Activated T-cell treated with anti-CD3 and anti-CD28 coated beads, Interleukin-2, amount 50 U/mL, for 72 hours (primary cell): ENCODE measurements at places on chromosomes 11 and 22. TPM values are rescaled to one million over a fixed set of nuclear protein-coding genes. Genes with fewer than 3 reads are reported as not detected.
A peak's percentile ranks its signal among the peaks of the same experiment; 100 is the strongest.

DNA sequence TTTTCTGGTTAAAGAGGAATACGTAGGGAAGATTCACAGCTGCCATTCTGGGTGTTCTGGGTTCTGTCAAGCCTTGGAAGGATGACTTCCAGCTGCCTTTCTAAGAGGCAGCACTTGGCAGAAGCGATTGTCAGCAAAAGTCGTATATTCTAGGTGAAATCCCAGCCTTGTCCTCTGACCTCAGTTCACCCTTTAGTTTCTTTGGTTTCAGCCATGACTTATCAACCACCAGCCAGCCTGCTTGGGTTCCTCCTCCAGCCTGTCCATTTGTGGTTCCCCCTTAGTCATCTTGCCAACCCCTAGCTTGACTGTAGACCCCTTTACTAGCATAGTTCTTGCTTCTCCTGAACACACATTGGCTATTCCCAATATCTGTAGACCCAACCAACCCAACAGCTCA is 102.3 kb upstream of the CD44 start:
- H3K4me3 ChIP-seq = peak overlapping the region; percentile 38
- peaks cover 6% of the 10 kb centered on the region for H3K36me3 ChIP-seq
- peaks cover 17% of the 10 kb centered on the region for H3K27me3 ChIP-seq

Gene BACE1
- 1.1 TPM for total RNA-seq

GRCh38 chr11:87173185-87174039 is 135.7 kb downstream of the TMEM135 start:
- H3K4me1 ChIP-seq = no peaks in the 10 kb centered on the region
- no peaks in the 10 kb centered on the region for H3K27me3 ChIP-seq
- peaks cover 17% of the 10 kb centered on the region for H3K36me3 ChIP-seq
- no peak overlapping the region for H3K27ac ChIP-seq
- H3K4me3 ChIP-seq = no peak overlapping the region
- DNase-seq = no peak

GRCh38 chr11:28621753-28622152 is 513.6 kb downstream of the METTL15 start:
- no peak overlapping the region for H3K4me3 ChIP-seq
- H3K4me1 ChIP-seq = no peaks in the 10 kb centered on the region
- no peak for DNase-seq
- H3K27ac ChIP-seq = no peak overlapping the region
- no peaks in the 10 kb centered on the region for H3K36me3 ChIP-seq

GRCh38 chr11:79762279-79762921 is 321.6 kb upstream of the TENM4 start:
- no peaks in the 10 kb centered on the region for H3K36me3 ChIP-seq
- no peaks in the 10 kb centered on the region for H3K4me1 ChIP-seq
- H3K4me3 ChIP-seq = no peak overlapping the region
- DNase-seq = no peak
- no peak overlapping the region for H3K27ac ChIP-seq
- H3K27me3 ChIP-seq = no peaks in the 10 kb centered on the region

GRCh38 chr22:41940832-41941765 is 5.9 kb downstream of the CENPM start:
- peak; percentile 86 for DNase-seq
- peaks cover 72% of the 10 kb centered on the region for H3K4me1 ChIP-seq
- H3K36me3 ChIP-seq = peaks cover 33% of the 10 kb centered on the region
- H3K27me3 ChIP-seq = no peaks in the 10 kb centered on the region
- H3K4me3 ChIP-seq = peak overlapping the region; percentile 89

GRCh38 chr22:36912694-36913426 is 568 bp upstream of the CSF2RB start:
- no peak overlapping the region for H3K4me3 ChIP-seq
- H3K36me3 ChIP-seq = no peaks in the 10 kb centered on the region
- no peak overlapping the region for H3K27ac ChIP-seq
- H3K4me1 ChIP-seq = no peaks in the 10 kb centered on the region

DNA sequence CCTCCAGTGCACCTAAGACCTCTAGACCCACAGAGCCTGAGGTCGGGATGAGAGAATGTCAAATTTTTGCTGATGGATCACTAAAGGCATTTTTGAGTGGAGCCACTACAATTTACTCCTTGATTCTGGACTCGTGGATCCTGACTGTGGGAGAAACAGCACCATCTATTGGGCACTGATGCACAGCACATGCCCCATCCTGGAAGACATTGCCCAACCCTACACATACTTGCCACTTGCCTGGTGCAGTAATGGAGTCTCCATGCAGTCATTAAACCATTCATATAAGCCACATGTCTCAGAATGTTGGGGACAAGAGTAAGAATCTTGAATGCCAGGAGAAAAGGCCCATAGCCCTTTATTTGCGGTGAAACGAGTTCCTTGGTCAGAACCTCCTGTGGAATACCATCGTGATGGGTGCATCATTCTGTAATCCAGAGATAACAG is 103.9 kb downstream of the GGTLC2 start:
- no peak overlapping the region for H3K27ac ChIP-seq
- H3K36me3 ChIP-seq = no peaks in the 10 kb centered on the region
- H3K4me1 ChIP-seq = peaks cover 9% of the 10 kb centered on the region
- DNase-seq = peak; percentile 18

DNA sequence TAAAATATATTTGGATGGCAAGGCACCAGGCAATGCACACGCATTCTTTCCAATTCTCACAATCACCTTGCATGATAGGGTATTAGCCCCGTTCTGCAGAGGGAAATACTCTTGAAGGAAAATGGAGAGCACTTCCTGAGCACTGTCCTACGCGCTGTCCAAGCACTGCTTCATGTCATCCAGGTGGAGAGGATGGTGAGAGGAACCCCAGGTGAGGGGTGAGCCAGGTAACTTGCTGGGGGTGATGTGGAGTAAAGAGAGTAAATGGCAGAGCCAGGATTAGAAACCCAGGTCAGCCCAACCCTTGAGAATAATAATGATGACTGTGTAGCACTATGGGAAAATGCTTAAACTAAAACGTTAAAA is 711 bp upstream of the PACSIN2 start:
- peaks cover 22% of the 10 kb centered on the region for H3K4me1 ChIP-seq
- peaks cover 2% of the 10 kb centered on the region for H3K36me3 ChIP-seq
- peak overlapping the region; percentile 79 for H3K27ac ChIP-seq
- no peaks in the 10 kb centered on the region for H3K27me3 ChIP-seq
- peak overlapping the region; percentile 97 for H3K4me3 ChIP-seq

DNA sequence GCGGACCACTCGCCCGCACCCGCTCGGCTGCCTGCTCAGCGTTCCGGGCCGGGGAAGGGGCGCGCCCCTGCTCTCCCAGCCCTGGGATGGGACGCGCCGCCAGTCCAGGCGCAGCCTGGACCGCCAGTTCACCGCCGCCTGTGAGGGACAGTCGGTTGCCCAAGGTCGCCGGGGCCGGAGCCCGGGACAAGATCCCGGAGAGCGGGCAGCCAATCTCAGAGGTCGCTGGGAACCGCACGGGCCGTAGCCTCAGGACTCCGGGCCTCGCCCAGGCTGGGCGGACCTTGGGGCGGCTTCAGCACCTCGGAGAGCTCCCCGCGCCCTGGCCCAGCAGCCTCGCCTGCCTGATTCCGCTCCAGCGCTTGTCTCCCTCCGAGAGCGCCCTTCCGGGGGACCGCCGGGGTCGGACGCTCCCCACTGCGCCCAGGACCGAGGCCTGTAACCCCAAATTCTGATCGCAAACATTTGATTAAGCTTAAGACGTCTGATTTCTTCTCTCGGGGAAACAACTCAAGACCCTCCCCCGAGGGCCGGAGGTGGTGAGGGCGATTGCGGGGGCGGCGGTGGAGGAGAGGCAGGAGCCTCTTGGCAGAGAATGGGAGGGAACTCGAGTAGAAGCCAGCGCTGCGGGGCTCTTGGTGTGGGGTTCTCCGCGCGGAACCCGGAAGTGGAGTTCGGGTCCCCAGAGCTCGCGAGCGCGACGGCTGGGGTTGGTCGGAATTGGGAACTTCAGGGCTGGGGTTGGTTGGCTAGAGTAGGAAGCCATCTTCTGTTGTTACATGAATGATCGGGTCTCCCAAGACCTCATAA is 1.1 kb upstream of the CHRM4 start:
- peaks cover 32% of the 10 kb centered on the region for H3K4me1 ChIP-seq
- peak overlapping the region; percentile 85 for H3K4me3 ChIP-seq
- H3K27me3 ChIP-seq = peaks cover 51% of the 10 kb centered on the region
- DNase-seq = peak; percentile 88

DNA sequence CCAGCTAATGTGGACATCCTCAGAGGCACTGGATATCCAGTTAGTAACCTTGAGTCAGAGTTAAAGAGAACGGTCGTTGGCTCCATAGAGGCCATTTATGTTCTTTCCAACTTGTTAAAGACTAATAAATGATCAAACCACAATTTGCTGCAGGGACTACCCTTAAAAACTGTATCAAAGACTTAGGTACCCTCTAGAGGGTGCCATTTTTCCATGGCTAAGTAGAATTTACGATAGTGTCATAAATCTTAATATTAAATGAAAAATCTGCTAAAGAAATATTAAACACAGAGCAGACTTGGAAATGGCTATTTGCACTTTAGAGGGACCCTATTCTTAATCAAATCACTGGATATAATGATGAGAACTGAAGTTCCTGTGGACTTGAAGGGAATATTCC is 685.2 kb upstream of the CHORDC1 start:
- H3K4me3 ChIP-seq = no peak overlapping the region
- no peak for DNase-seq
- H3K27me3 ChIP-seq = no peaks in the 10 kb centered on the region

DNA sequence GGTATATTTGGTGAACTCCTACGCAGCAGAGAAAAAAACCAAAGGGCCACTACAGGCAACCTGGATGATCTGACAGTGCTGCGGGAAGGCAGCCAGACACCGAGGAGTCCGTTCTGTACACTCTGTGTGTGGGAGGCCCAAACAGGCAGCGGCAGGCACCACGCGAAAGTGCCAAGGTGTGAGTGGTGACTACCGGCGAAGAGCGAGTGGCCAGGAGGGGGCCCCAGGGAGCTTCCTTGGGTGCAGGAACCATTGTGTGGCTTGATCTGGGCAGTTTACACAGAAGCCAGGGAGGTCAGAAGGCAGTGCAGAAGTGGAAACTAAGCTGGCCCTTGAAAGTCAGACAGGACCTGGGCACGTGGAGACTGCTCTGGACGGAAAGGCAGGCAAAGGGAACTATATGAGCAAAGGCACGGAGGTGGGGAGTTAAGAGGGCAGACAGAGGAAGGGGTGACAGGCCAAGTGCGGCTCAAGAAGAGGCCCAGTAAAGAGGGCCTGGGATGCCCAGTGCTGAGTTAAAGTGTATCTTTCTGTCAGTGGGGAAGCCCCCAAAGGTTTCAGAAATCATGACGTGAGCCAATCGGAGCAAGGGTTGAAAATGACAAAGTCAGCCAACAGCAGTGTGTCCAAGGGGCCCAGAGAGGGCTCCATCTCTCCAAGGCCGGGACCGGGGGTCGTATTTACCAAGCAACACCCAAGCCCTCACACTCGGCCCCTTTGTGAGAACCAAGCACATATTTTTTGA is 10.6 kb downstream of the TMEM184B start:
- H3K27me3 ChIP-seq = no peaks in the 10 kb centered on the region
- H3K36me3 ChIP-seq = no peaks in the 10 kb centered on the region
- peak; percentile 59 for DNase-seq
- peak overlapping the region; percentile 55 for H3K27ac ChIP-seq

Gene IGF2
- 40.4 TPM for total RNA-seq

Gene TRIM51
- total RNA-seq = not detected

DNA sequence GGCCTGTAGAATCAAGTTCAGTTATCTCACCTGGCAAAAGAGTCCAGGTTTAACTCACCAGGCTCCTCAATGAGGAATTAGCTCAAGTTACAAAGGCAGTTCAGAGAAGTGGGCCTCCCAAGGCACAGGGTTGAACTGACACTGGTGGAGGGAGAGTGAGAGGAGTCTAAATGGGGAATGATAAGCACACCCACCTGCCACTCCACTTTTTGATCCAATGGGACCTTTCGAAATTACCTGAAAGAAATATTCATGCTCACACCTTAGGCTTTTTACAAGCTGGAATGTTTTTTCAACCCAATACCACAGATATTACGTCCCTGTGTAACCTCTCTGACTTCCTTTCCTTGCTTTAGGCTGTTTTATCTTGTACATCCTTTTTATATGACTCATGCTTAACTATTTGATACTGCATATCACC is 642.7 kb upstream of the TENM4 start:
- H3K4me3 ChIP-seq = no peak overlapping the region
- no peaks in the 10 kb centered on the region for H3K4me1 ChIP-seq
- no peaks in the 10 kb centered on the region for H3K27me3 ChIP-seq
- no peaks in the 10 kb centered on the region for H3K36me3 ChIP-seq

DNA sequence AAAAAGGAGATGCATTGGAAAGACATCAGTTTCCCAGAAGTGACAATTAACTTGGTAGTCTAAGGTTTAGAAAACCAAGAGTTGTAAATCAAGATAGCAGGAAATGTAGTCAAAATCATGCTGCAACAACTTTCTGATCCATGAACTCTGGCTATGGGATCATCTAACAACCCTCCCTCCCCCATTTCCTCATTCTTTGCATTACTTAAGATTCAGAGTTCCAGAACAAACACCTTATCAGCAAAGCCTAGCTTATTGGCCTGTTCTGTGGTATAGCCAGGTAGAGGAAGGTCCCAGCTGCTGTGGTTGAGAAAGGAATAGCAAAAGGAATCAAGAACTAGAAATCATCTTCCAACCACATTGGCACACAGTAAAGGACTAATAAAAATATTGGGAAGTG is 651.1 kb downstream of the METTL15 start:
- no peak overlapping the region for H3K4me3 ChIP-seq
- no peak overlapping the region for H3K27ac ChIP-seq
- H3K4me1 ChIP-seq = no peaks in the 10 kb centered on the region
- no peak for DNase-seq
- no peaks in the 10 kb centered on the region for H3K27me3 ChIP-seq

Gene PKNOX2
- total RNA-seq = not detected

Gene ARFGAP3
- 38.0 TPM for total RNA-seq

Gene SCYL1
- total RNA-seq = 77.9 TPM

Gene OR52E1
- total RNA-seq = not detected
